ENCODE measurements at places on chromosomes 13 and 19.

GRCh38 chr13:27374126-27374613 lies 50.2 kb upstream of the GTF3A start:
- DNase-seq, result no peak

GRCh38 chr13:112141643-112142400 lies 74.9 kb downstream of the SOX1 start:
- no peak for DNase-seq

DNA sequence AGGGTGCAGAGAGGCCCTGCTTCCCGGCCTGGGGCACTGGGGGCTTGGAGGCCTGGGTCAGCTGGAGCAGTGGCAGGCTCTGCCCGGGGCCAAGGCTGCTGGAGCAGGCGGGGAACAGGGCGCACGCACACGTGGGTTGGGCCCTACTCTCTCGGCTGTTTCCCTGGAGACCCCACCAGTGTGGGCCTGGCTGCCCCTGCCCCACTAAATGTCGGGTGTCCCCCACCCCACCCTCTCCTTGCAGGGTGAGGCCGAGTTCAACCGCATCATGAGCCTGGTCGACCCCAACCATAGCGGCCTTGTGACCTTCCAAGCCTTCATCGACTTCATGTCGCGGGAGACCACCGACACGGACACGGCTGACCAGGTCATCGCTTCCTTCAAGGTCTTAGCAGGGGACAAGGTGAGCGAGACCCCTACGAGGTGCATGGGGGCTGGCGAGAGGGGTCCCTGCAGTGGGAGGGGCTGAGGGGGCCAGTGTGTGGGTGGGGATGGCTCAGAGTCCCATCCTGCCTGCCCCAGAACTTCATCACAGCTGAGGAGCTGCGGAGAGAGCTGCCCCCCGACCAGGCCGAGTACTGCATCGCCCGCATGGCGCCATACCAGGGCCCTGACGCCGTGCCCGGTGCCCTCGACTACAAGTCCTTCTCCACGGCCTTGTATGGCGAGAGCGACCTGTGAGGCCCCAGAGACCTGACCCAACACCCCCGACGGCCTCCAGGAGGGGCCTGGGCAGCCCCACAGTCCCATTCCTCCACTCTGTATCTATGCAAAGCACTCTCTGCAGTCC lies 15.3 kb downstream of the CAPN12 start:
- DNase-seq, result no peak

- no peak for DNase-seq
Measured at GRCh38 chr19:18599485-18599884, 7.1 kb downstream of the CRLF1 start.

GRCh38 chr19:12790628-12791344 lies 500 bp upstream of the JUNB start:
- DNase-seq, result no peak

- no peak for DNase-seq
Measured at GRCh38 chr13:34278780-34279179, 460.8 kb downstream of the RFC3 start.

- DNase-seq, result peak; percentile 71
Measured at GRCh38 chr13:29771247-29771646, 79.2 kb downstream of the UBL3 start.

- DNase-seq, result no peak
Measured at GRCh38 chr19:2957160-2957559, 12.4 kb upstream of the ZNF77 start.

- DNase-seq, result no peak
Measured at GRCh38 chr19:5933391-5934068, 19.5 kb downstream of the CAPS start.
